ENCODE measurements at places on chromosomes 2 and 18.

- no peak for DNase-seq
Observed at GRCh38 chr2:54510916-54511315, 54.8 kb downstream of the SPTBN1 start.

DNA sequence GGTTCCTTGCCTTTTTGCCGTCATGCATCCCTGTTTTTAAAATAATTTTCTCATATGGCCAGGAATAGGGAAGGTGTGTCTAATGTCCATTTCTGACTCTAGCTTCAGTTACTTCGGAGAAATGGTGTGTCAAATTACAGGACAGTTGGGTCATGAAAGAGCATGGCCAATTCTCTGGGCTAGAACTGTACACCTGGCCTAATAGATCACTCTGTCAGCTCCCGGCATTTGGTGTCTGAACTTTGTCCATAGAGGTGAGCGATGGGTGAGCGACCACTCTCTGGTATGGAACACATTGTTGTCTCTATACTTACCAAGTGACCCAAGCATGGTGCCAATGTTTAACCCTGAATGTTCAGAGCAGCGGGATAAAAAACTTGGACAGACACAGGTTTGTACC lies 38.3 kb upstream of the ASB18 start:
- no peak for DNase-seq

GRCh38 chr2:55620123-55620779 lies 2.8 kb upstream of the PPP4R3B start:
- no peak for DNase-seq

DNA sequence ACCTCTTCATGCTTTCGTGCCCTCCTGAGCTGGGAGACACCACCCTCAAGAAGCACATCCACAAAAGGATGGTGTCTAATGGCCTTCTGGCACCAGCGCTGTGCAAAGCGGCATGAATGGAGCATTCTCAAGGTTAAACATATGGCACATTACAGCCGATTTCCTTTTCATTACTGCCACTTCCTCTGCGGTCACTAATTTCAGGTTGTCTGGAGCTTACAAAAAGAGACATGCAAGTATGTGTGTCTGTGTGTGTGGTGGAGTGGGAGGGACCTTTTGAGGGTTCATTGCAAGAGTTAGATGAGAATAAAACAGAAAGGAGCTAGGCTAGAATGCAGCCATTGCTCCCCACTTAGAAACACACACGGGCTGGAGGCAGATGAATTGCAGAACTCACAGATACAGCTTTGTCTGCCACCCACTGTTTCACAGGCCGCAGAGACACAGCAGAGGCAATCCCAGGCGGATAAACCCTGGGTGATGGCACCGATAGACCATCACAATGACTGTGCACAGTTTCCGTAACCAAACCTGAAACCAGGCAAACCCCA lies 76.0 kb downstream of the TGIF1 start:
- no peak for DNase-seq

DNA sequence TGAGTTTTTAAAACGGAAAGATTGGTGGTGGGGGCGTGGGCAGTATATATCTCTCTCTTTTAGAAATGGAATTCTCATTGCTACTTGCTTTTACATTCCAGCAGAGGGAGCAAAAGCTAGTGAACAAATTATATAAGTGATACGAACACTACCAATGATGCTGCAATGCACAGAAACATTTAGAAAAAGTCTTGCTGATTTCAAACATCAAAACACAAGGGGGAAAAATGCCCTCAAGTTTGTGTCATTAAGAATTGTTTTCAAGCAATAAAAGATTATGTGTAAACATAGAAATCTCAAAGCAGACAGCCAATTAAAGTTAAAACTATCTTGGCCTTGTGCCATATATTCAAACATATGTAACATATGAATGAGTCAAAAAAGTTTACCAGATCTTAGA lies 296.3 kb upstream of the KCNJ3 start:
- no peak for DNase-seq

GRCh38 chr2:234241656-234242458 lies 191.4 kb downstream of the SPP2 start:
- DNase-seq = no peak

GRCh38 chr2:170408461-170409163 lies 230.7 kb downstream of the MYO3B start:
- no peak for DNase-seq

GRCh38 chr2:1594373-1595171 lies 149.7 kb downstream of the PXDN start:
- DNase-seq = no peak

GRCh38 chr2:8154936-8155335 lies 526.9 kb upstream of the ID2 start:
- DNase-seq = no peak

DNA sequence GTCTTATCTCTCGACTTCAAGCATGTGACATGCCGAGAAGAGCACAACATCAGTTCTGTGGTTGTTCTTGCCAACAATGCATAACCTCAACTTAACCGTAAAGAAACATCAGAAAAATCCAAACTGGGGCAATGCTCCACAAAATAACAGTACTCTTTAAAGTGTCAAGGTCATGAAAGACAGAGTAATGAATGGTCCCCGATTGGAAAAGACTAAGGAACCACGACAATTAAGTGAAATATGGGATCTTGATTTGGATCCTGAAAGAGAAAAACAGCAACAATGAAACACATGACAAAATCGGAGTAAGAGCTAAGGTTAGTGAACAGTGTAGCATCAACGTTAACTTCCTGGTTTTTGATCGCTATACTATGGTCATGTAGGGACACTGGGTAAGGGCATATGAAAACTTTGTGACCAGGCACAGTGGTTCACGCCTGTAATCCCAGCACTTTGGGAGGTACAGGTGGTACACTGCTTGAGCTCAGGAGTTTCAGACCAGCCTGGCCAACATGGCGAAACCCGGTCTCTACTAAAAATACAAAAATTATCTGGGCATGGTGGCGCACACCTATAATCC lies 55.2 kb downstream of the UNC50 start:
- DNase-seq = no peak

DNA sequence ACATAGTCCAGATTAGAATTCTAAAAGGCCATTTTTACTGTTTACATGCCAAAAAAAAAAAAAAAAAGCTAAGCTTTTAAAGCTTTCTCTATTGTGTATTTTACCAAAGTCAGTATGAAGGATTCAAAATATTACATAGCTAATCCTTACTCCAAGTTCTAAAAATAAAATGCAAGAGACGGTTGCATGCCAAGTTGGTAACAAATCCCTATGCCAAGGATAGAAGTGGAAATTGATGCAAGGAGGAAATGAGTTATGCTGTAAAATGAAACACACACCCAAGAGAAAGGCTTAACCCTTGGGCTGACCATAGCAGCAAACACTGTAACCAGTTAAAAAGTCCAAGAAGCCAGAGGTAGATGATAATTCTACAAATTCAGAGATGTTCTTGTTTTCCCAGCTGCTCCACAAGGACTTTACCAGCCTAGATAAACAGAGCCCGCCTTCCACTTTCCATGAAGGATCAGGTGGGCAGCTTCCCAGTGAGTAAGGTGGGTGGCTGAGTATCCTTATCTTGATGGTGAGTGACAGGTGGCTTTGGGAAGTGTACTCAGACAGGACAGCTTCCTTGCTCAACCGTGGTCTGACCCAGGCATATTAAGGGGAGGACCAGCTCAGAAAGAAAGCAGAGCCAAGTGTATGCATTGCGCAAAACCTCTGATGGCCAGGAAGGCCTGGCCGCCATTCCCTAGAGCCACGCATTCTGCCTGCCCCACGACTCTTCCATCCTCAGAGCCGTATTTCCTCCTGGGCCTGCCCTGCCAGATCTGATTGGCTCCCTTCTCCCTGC lies 34.4 kb downstream of the ATP8B1 start:
- DNase-seq = no peak

- DNase-seq = no peak
Observed at GRCh38 chr18:2895391-2895790, 48.6 kb downstream of the EMILIN2 start.

GRCh38 chr2:53403792-53404413 lies 363.7 kb upstream of the CHAC2 start:
- DNase-seq = no peak

GRCh38 chr2:217919204-217919603 lies 83.6 kb downstream of the TNS1 start:
- no peak for DNase-seq

DNA sequence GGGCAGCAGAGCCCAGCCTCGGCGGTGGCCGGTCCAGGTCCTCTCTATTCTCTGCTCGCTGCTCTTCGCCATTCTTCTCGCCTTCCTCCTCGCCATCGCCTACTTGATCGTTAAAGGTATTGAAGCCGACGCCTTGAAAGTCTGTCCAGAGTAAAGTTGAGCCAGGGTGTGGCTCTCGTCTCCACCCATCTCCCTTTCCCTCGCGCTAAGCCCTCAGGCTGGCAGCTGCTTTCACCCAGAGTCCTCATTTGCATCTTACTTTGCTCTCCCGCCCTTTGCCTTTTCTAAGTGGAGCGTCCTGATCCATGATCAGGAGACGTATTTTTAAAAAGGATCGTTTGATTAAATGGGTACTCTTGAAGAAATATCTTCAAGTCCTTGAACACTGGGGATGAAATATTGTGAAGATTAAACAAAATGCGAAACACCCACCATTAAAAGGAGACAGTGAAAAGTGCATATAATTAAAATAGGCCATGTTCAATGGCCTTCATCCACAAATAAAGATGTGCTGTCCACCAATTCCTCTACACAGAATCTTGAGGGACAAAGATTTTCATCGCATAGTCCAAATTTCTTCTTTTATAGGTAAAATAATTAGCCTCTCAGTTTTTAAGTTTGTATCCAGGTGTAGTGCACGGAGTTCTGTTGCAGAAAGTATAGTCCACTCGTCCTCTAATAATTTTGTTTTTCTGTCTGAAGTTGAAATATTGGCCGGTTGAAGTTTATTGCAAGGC lies 657 bp downstream of the ARL6IP6 start:
- no peak for DNase-seq

GRCh38 chr2:231364961-231365810 lies 30.3 kb upstream of the B3GNT7 start:
- DNase-seq = no peak

DNA sequence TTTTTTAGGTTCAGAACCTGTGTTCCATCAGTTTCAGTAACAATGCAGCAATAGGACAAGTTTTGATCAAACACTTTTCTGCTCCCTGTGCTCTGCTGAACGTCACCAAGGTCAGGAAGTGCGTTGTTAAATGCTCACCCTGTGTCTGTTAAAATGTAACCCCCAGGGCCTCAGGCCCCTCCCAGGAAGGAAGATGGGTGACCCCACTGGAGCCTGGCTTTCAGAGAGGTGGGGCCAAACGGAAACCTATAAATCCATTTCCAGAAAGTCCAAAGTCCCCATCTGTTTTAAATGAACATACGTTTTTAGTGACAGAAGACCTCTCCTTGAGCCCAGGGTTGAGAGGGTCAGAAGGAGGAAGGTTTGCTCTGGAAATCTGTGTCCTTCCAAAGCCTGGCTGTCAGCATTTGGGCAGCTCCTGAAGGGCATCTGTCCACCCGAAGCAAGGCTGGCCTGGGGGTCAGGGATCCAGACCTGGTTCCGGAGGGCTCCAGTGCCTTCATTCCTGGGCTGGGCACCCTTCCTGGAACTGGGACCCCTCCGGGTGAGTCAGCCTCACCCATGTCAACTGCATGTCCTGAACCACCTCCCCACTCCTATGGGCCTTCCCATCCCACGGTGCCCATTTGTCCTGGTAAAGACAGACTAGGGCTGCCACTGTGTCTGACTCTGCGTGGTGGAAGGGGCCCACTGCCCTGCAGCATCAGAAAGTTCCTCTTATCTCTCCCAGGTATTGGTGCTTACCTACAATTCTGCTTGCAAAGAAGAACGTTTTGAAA lies 117.4 kb upstream of the COPS8 start:
- DNase-seq = no peak

GRCh38 chr2:118053681-118054080 lies 34.6 kb upstream of the INSIG2 start:
- DNase-seq = no peak

DNA sequence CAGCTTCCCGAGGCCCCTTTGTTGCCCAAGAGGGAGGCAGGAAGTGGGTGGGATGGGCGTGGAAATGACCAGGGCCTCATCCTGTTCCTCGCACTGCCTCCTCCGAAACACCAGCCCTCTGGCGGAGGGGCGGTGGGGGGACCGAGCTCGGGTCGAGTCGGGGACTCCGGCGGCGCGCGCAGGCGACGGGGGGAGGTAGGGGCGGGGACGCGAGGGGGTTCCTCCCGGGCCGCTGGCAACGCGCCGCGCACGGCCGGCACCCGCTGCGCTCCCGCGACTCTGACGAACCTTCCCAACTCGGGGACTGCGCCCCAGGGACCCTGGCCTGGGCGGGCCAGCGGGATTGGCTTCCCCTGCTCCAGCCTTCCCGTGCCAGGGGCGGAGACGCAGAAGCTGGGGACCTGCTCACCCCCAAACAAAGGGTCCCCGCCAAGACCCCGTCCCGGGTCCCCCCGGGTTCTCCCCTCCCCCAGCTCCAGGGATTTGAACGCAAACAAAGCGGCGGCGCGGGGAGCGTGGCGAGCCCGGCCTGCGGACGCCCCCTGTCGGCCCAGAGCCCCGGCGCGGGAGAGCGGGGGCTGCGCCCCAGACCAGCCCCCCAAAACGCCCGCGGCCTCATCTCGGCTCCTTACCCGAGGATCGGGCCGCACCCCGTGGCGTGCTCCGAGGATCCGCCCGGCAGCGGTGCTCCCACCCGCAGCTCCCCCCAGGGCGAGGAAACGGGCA lies 1.2 kb downstream of the SEMA4C start:
- no peak for DNase-seq

DNA sequence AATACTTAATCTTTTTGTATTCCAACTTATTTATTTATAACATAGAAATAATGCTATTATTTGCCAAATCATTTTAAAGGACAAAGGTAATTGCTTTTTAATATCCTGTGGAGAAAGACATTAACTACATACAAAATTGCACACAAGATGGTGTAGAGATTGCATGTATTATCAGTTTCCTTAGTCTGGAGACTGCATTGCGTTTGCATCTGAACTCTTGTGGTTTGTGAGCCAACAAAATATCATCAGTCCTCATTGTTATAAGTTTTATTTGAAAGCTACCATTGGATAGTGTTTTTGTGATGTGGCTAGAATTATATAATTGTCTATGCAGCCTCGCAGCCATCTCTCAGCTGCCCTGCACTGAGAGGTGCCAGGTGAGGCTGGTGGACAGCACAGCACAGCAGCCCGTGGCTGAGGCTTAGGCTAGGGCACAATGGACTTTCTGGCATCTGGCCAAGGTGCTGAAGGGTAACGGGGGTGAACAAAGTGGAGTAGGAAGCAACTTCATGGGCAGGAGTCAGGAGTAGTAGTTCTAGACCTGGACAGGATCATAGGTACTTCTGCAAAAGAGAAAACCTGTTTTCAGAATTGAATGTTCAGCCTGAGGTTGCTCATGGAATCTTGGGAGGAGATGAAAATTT lies 15.1 kb downstream of the RASGRP3 start:
- DNase-seq = no peak

DNA sequence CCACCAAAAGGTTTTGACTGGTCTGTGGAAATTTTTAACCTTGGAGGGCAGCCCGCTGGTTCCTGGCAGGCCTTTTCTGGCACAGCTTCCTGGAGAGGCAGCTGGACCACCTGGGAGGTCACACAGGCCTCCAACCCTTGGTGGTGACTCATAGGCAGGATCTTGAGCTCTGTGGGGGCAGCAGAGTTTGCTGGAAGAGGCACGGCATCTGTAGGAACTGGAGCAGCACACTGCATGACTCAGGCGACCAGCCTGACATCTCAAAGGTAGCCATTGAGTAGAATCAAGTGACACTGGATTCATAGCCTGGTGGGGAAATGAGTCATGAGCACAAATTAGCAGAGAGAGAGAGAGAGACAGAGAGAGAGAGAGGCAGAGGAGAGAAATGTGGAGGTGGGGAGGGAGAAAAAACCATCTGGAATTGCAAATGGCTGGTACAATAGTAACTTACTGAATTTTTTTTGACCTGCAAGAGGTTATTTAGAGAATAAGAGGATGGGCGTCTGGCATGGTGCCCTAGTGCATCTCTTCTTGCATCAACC lies 57.4 kb downstream of the TRPM8 start:
- DNase-seq = no peak

- DNase-seq = no peak
Observed at GRCh38 chr2:197045115-197045514, 118.6 kb upstream of the PGAP1 start.
